ENCODE measurements at places on chromosomes 4 and X. TPM values are rescaled to one million over a fixed set of nuclear protein-coding genes. Genes with fewer than 3 reads are reported as not detected.
A peak's percentile ranks its signal among the peaks of the same experiment; 100 is the strongest.

DNA sequence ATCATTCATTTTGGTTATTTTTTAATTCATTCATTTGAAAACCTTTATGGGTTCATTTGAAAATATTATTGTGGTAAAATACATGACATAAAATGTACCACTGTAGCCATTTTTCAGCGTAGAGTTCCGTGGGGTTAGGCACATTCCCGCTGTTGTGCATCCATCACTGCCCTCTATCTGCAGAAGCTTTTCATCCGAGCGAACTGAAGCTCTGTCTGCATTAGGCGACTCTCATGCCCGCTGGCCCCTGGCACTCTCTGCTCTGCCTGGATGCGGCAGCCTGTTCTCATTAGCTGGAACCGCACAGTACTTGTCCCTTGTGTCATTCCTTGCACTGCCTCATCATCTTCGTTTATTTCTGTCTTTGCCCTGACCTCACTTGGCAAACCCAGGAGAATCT lies 17.5 kb downstream of the CFAP99 start:
- peak; percentile 40 for DNase-seq

ZNF518B gene
- 20.2 TPM for total RNA-seq

- DNase-seq = no peak
Observed at GRCh38 chr4:24321131-24321530, 263.2 kb downstream of the DHX15 start.

- DNase-seq = no peak
Observed at GRCh38 chr4:185204238-185204910, 574 bp upstream of the CFAP97 start.

DNA sequence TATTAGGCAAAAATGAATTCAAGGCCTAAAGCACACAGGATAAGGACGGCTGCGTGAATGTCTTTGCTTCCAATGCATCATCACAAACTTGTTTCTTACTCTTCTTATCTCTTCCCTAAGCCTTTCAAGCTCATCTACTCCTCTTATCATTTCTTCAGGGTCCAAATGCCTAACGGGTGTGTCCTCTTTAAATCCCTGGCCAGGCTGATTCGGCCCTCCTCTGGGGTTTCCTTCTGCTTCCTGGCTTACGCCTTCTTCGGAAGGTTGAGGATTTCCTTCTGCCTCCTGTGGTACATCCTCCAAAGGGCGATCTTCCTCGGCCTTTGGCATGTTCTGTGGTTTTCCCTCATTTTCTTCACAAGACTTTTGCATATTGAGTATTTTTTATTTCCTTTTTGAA lies 1.3 kb downstream of the TCEAL8 start:
- no peak for DNase-seq

- DNase-seq = no peak
Observed at GRCh38 chr4:70511365-70511764, 7.0 kb upstream of the AMTN start.

DNA sequence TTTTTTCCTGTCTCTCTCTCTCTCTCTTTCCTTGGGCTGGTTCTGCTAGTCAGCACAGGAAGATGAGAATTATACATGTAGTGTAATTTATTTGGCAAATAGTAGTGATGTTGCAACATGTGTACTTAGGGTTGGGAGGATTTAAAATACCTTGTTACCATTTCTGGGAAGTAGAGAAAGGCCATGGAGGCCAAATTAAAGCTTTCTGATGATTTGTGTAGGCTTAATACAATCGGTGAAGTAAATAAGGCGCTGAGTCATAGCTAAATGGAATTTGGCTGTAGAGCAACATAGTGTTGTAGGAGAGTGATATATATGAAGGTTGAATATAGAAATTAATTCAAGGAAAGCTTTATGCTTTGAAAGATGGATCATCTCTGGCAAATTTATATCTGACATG lies 295.3 kb downstream of the GRID2 start:
- DNase-seq = no peak

- DNase-seq = no peak
Observed at GRCh38 chr4:81179326-81179725, 35.7 kb downstream of the PRKG2 start.

- no peak for DNase-seq
Observed at GRCh38 chr4:19195696-19196095, 1056.0 kb upstream of the SLIT2 start.

DNA sequence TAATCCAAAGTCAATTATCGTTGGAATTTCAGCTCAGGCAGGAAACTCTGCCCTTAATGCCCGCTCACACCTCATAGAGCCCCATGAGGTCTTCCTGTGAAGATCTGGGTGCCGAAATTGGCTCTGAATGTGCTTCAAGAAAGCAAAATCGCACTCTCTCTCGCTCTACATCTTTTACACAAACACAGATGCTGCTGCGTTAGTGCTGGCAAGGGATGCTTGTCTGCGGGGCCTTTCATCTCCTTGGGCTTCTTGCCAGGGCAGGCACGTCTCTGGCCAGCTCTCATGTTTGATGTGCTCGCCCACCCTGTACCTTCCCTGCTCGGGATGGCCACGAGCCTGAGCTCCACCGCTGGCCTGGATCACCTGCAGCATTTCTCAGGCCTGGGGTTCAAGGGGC lies 66.5 kb downstream of the CLCN4 start:
- DNase-seq = no peak

GRCh38 chr4:144449611-144450010 lies 196.3 kb upstream of the HHIP start:
- peak; percentile 46 for DNase-seq

- DNase-seq = no peak
Observed at GRCh38 chr4:149676076-149676475, 139.6 kb downstream of the IQCM start.

GRCh38 chr4:111636961-111637585 lies 508.2 kb upstream of the FAM241A start:
- DNase-seq = no peak

UGT2B17 gene
- total RNA-seq = not detected

DNA sequence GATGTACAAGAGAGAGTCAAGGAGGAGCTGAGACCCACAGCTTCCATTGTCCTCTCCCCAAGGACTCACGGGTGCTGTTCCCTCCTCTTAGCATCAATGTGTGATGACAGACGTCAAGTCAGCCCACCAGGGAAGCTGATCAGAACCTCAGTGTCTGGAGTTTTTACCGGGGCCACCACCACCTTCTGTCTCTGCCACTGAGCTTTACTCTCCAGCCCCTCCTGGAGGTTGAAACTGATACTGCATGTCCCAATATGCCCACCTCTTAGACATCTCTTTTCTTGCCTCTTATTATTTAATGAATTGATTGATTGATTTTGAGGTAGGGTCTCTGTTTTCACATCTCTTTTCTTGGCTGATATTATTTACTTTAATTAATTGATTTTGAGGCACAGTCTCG lies 10.3 kb upstream of the AKAP17A start:
- no peak for DNase-seq

DNA sequence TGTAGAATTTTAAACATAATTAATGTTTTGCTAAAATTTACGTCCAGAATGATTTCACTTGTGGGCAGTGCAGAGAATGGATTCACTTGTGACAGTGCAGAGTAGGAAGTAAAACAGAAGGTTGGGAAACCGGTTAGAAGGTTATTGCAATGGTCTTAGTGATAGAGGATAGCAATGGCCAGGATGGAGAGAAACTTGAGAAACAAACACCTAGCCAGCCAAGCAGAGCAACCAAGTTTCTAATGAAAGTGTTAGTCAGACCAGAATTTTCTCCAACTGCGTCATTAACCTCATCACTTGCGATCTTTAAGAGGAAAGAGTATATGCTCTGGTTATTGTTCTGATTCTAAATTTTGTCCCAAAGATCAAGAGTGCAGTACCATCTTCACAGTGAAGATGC lies 50.0 kb upstream of the TBC1D9 start:
- DNase-seq = no peak

DNA sequence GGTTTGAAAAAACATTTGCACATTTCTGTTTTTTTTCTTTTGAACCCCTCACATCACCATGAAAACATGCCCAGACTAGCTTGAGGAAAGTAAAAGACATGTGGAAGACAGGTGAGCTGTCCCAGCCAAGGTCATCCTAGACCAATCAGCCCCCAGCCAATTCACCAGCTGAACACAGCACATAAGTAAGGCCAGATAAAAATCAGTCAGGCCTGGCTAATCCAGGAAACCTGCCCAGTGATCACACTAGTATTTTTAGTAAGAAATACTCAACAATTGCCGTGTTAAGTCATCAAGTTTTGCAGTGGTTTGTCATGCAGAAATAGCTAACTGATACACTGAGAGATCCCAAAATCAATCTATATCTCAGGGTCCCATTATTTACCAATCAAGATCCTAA lies 4.4 kb upstream of the SMR3A start:
- DNase-seq = no peak

DNA sequence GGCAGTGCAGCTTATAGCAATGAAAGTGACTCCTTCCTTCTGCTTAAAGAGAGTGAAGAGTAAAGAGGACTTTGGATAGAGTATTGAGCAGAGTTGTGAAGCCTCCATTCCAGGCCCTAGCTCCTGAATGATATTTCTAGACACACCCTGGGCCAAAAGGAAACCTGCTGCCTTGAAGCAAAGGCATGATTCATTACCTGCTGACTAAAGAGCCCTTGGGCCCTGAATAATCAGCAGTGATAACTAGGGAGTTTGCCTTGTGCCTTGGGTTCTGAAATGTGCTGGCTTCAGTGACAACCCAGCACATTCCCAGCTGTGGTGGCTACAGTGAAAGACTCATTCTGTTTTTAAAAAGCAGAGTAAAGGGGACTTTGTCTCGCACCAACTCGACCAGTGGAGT lies 49.2 kb downstream of the STPG2 start:
- no peak for DNase-seq

APEX2 gene
- total RNA-seq = 7.0 TPM

PAGE1 gene
- total RNA-seq = not detected

EVC gene
- total RNA-seq = 5.3 TPM

AFM gene
- not detected for total RNA-seq

DNA sequence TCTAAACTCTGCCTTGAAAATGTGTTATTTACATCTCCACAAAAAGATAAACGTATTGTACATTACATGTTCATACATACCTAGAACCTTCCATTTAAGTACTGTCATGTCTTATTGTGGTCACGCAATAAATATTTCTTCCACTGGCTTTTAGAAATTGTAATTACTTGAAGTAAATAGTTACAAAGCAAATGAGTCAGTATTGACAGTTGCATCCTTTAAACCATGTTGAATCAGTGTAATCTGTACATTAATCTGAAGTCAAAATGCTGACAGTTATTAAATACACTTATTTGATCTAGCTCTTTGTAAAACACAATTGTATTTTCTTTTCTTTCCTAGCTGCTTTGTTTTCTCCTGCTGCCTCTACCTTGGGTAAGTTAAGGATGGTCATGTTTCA lies 446.7 kb downstream of the EPHA5 start:
- no peak for DNase-seq

PPARGC1A gene
- 82.8 TPM for total RNA-seq

DNA sequence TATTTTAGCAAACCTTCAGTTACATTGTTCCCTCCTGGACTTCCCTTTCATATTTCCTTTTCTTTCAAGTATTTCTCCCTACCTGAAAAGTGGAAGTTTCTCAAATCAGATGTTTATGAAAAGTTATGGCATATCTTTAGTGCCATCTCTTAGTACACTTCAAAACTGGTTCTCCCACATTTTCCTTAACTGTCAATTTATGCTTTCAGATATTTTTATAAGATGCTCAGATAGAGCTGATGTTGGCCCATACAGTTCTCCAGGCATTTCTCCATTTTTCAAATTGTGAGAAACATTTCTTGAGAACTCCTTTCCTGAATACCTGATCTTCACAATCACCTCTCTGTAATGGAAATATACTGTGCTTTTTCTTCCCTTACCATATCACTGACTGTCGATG lies 32.5 kb upstream of the AP1AR start:
- no peak for DNase-seq

GRCh38 chr4:73099143-73099542 lies 29.6 kb upstream of the COX18 start:
- no peak for DNase-seq

GRCh38 chr4:20882500-20882899 lies 182.2 kb downstream of the PACRGL start:
- no peak for DNase-seq

DNA sequence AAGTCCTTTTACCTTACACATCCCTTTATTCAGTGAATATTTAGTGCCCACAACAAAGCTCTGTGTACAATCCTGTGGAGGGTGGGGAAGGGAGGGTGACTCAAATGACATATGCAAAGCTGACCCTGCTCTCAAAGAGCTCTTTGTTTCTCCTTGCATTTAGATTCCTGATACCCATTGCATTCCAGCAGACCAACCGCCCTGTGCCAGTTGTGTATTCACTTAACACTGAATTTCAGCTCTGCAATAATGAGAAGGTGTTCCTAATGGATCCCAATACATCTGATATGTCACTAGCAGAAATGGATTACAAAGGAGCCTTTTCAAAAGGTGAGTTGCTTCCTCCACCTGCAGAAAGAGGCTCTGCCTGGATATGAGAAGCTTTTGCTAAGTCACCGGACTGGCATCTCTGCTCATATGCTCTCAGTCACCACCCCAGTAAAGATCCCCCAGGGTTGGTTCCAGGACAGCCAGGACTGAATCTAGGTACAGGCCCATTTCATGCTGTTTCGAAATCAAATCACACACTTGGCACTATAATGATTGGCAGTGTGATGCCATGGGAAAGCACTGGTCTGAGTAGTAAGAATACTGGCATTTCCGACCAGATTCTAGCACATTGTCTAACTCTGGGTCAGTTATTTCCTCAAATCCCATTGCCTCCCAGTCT lies 17.1 kb upstream of the ANXA3 start:
- no peak for DNase-seq

DNA sequence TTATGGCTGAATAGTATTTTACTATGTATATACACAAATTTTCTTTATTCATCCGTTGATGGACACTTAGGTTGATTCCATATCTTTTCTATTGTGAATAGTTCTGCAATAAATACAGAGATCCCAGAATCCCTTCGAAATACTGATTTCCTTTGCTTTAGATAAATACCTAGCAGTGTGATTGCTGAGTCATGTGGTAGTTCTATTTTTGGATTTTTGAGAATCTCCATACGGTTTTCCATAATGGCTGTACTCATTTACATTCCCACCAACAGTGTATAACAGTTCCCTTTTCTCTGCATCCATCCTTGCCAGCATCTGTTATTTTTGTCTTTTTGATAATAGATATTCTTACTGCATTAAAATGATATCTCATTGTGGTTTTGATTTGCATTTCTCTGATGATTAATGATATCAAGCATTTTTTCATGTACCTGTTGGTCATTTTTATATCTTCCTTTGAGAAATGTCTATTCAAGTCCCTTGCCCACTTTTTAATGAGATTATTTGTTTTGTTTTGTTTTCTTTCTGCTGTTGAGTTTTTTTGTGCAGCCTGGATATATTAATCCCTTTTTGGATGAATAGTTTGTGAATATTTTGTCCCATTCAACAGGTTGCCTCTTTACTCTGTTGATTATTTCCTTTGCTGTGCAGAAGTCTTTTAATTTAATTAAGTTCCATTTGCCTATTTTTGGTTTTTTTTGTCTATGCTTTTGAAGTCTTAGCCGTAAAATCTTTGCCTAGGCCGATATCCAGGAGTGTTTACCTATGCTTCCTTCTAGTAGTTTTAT lies 466.7 kb upstream of the TENM3 start:
- DNase-seq = no peak

DNA sequence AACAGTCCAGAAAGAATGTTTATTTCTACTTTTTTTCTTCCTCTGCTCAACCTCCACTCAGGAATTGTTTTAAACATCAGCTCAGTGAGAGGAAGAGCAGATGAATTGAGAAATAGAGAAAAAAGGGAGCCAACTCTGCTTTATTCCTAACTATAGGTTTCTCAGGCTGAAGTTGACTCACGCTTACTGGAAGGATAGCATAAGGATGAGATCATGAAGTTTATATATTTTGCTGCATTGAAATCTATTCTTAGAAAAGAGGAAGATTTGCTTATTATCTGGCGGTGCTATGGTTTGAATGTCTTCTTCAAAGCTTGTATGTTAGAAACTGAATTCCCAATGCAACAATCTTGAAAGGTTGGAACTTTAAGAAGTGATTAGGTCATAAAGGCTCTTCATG lies 1673.4 kb upstream of the PCDH7 start:
- no peak for DNase-seq
